ENCODE measurements at places on chromosomes 2 and 18.
A peak's percentile ranks its signal among the peaks of the same experiment; 100 is the strongest.

- DNase-seq, result no peak
These were observed at the start of gene CHST9 for GRCh38 chr18:27185025-27185763. TSS of gene CHST9 (minus strand) at chr18:27185308. CDS start at chr18:27142809, 42,499 bp downstream.

DNA sequence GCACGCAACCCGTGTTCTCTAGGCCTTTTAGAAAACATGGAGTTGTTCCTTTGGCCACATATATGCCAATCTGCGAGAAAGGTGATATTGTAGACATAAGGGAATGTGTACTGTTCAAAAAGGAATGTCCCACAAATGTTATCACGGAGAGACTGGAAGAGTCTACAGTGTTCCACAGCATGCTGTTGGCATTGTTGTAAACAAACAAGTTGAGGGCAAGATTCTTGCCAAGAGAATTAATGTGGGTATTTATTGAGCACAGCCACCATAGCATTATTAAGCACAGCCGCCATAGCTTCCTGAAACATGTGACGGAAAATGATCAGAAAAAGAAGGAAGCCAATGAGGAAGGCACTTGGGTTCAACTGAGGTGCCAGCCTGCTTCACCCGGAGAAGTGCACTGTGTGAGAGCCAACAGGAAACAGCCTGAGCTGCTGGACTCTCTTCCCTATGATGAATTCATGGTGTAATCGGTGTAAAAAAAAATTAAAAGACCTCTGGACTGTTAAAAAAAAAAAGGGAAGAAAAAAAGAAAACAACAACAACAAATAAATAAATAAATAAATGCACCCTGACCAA lies 29.0 kb upstream of the REL start:
- no peak for DNase-seq

DNA sequence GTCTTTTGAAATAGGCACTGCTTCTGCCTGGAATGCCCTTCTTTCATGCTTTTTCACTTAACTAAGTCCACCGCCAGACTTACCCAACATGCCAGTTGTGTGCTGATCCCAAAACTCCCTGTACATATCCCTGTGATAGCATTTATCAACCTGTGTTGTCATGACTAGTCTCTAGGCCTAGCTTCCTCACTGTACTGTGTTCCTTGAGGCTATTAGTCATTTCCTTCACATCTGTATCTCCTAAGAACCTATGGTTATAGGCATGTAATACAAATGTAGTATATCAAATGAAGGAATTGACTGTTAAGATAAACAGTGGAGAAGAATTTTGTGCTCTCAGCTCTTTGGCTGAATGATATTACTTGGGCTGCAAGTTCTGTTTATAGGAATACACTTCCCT lies 184.3 kb downstream of the CYRIA start:
- DNase-seq, result no peak

GRCh38 chr18:9362869-9363268 lies 28.3 kb downstream of the TWSG1 start:
- no peak for DNase-seq

- DNase-seq, result no peak
These were observed 7.3 kb downstream of the CEP192 start for GRCh38 chr18:12998332-12999060.

GRCh38 chr18:21747268-21747667 lies 6.7 kb downstream of the MIB1 start:
- no peak for DNase-seq

GRCh38 chr2:38797250-38797676 lies 19.3 kb downstream of the GEMIN6 start:
- DNase-seq, result no peak

- no peak for DNase-seq
These were observed 8.0 kb upstream of the CDK15 start for GRCh38 chr2:201798252-201798913.

DNA sequence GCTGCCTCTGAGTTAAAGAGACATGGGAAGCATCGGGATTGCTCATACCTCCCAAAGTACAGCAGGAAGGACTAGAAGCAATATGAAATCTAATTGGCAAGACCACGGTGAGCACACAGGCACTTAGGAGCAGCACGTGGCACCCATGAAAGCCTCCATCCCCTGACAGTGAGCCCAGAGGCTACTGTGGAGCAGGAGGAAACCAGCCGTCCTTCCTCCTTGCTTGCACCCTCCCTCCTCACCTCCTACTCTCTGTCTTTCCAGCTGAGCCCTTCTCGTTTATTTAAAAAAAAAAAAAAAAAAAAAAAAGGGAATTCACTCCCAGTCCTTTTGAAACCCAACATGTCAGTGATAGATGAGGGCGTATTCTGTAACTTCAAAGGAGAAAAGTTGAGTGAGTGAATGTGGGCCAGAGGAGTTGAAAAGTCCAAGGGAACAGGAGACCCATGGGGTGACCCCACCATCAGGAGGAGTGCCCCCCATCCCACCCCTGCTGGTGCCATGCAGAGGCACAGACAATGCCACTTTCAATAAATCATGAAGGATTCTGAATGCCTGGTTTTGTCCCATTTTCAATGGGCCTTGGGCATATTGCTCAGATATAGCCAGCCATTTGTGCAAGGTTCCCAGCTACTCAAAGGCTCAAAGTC lies 96.6 kb upstream of the ALPP start:
- no peak for DNase-seq

- DNase-seq, result no peak
These were observed 127.9 kb downstream of the SH3RF3 start for GRCh38 chr2:109256921-109257320.

DNA sequence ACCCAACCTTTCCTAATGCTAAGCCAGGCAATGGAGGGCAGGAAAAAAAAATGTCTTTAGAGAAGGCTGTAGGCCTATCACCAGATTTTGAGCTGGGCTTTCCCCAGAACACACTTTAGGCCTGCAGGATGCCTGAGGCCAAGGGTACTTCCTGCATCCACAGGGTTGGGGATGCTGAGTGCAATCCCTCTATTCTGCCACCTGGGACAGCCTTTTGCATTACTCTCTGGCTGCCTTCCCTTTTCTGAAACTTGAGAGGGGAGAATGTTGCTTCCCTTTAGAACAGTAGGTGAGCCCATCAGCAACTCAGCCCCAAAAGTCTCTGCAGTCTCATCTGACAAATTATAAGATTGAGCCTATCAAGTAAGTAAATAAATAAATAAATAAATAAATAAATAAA lies 195.2 kb downstream of the SLC8A1 start:
- DNase-seq, result no peak

- DNase-seq, result no peak
These were observed 99.0 kb downstream of the NOL10 start for GRCh38 chr2:10590742-10591141.

GRCh38 chr18:13530879-13531387 lies 195.4 kb downstream of the FAM210A start:
- DNase-seq, result no peak

GRCh38 chr2:128686881-128687555 lies 368.4 kb upstream of the HS6ST1 start:
- no peak for DNase-seq

- DNase-seq, result no peak
These were observed 154.3 kb upstream of the FN1 start for GRCh38 chr2:215590010-215590745.

DNA sequence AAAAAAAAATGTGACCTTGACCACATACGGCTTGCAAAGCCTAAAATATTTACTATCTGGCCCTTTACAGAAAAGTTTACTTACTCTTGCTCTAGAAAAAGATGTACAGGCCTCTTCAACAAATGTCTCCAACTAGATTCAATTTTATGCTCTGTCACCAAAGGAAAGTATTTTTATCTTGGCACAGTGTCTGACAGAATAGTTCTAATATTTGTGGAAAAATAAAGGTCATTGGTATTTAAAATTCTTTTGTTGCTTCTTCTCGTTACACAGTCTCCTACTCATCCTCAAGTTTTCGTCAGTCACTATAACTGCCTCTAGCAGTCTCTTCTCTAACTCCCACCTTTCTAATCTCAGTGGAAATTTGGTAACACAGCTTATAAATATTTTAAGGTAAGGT lies 1.4 kb downstream of the RBKS start:
- DNase-seq, result no peak

- no peak for DNase-seq
These were observed 23.5 kb downstream of the CD302 start for GRCh38 chr2:159774370-159774990.

DNA sequence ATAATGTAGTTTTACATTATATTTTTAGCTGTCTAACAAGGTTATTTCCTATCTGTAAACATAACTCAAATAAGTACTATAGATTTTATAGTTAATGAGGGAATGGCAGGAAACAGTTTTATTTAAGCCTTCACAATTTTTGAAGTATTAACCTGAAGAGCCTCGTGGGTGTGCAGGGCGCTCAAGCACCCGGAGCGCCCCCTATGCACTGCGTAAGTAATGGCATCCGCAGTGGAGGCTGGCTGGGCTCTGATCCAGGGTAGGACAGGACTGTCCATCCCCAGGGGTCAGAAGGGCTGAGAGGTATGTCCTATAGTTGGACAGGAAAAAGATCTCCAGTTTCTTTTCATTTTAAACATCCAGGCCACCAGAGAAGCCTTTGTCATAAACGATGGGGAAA lies 8.2 kb upstream of the GBX2 start:
- DNase-seq, result no peak

- DNase-seq, result no peak
These were observed 813.3 kb downstream of the DCC start for GRCh38 chr18:53153281-53153680.

GRCh38 chr2:174759381-174760065 lies 4.7 kb downstream of the CHRNA1 start:
- DNase-seq, result no peak

DNA sequence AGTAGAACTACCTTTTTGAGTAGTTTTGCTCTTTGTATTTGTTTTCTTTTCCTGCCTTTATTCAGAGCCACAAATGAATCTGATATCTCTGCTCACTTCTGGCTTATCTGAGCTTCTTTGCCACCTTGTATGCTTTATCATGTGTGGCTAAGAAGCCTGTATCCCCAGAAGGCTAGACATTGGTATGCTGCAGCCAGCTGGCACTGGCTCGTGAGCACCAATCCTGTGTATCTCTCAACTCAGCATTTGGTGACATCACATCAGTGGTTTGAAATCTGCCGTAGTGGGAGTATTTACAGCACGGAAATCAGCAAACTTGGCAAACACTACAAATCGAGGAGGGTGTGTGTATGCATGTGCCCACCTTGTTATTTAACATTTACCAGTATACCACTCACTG lies 183.7 kb upstream of the LHCGR start:
- DNase-seq, result no peak

GRCh38 chr18:76571689-76572088 lies 76.6 kb upstream of the ZNF516 start:
- DNase-seq, result no peak

DNA sequence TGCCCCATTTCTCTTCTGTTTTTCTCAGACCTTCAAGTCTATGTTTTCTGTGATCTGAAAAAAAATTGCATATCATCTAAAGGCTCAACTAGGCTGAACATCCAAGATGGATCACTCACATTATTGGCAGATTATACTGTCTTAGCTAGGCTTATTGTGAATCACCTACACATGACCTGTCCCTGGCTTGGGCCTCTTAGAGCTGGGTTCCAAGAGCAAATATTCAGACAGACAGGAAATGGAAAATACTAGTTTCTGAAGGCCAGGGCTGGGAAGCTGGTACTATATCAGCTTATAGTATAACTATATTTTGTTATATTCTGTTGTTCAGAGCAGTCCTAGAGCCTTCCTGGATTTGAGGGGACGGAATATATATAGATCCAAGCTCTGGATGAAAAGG lies 90.3 kb downstream of the PIK3C3 start:
- DNase-seq, result no peak

GRCh38 chr18:69282371-69282770 lies 118.3 kb upstream of the DOK6 start:
- DNase-seq, result no peak

GRCh38 chr2:88739985-88740600 lies 48.6 kb downstream of the RPIA start:
- DNase-seq, result peak; percentile 13

DNA sequence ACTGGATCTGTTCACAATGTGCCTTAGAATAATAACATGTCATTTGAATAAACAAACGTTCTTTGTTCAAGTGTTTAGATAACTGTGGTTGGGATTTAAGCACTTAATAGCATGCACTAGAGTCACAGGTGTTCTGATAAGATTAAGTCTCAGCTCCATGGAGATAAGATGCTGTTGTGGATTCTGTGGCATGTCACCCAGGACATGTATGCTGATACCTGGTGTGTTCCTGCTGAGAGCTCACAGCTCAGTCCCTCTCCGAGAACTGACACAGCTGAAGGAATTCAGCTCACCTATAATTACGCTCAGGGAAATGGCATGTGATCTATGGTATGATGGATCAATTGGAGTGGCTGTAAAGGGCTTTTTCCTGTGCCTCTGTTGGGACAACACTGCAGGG lies 75.4 kb upstream of the ST6GAL2 start:
- DNase-seq, result no peak

DNA sequence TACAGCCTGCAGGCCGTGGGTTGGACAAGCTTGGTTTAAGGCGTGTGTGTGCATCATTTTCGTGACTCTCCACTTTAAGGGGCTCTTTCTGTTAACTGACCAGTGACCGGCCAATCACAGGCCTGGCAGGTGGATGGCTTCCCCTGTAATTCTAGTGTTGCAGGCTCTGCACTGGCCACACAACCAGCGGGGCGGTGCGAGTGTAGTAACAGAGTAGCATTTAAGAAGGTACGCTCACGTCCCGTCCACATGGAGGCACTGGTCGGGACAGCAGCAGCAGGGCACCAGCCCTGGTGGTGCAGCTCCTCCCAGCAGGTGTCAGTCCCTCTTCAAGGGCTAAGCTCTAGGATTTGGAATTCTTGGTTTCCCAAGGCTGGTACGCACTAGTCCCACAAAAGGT lies 8.0 kb upstream of the ANO7 start:
- DNase-seq, result no peak

DNA sequence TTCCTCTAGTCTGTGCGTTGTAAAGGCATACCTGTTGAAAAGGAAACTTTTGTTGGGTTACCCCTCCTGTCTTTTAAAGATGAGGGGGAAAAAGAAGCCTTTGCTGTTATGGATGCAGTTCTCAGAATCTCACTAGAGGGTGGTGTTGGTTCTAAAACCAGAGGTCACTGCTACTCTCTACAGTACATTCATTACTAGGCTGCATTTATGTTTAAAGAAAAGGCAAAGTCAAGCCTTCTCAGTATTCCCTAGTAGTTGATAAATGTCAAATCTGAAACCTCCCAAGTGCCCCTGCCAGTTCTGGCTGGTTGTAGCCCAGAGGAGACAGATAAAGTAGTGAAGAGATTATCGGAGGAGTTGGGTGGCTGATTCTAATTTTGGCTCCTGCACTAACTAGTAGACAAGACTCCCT lies 1.4 kb upstream of the PLCL1 start:
- no peak for DNase-seq

DNA sequence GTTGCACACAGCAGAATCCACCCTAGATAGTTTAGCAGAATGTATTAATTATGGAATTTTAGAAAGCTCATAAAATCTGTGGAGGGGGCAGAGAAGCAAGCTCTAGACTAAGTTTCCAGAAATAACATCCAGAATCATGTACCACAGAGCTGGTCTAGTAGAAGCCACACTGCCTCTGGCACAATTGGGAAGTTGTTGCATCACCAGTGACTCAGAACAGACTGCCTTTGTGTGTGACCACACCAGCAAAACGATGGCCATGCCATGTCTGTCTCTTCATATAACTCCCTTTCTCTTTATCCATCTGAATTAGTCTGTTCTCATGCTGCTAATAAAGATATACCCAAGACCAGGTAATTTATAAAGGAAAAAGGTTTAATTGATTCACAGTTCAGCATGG lies 158.9 kb downstream of the CCDC148 start:
- no peak for DNase-seq
